ENCODE measurements at places on chromosomes 3 and 15. TPM values are rescaled to one million over a fixed set of nuclear protein-coding genes. Genes with fewer than 3 reads are reported as not detected.

Gene TMEM108
- polyA plus RNA-seq, result 0.27 TPM

Gene ACVR2B
- polyA plus RNA-seq, result 0.62 TPM

Gene RETNLB
- not detected for polyA plus RNA-seq

Gene MAGI1
- polyA plus RNA-seq, result 23.7 TPM

- DNase-seq, result no peak
Observed at GRCh38 chr3:29331456-29332194, 50.8 kb downstream of the RBMS3 start.

- DNase-seq, result peak; percentile 72
Observed at GRCh38 chr15:47991357-47991756, 129.4 kb upstream of the SLC24A5 start.

DNA sequence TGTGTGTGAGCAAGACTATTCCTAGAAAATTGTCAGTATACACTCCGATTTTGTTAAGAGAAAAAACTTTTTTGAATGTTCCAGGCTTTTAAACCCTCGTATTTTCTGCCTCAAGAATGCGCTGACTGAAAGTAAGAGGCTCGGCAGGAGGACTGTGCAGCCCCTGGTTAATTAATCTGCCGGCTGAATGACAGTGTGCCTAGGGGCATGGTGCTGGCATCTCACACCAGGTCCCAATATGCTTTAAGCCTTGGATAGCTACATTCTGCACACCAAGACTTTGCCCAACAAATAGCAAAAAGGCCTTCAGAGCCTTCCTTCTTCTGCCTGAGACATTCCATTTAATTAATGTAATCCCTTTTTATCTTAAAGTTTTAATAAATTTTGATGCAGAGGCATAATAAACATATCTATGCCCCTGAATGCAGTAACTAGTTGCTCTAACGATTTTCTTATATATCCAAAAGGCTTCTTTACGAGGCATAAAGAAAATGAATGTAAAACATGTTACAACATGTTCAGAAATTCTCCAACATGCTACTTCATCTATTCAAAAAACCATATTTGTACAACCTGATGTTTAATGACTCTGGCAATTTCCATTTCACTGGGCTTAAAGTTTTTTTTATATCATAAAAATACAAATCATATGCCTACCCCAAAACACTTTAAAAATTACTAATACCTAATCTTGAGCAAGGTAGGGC, 37.9 kb downstream of the DPH6 start:
- DNase-seq, result no peak

GRCh38 chr3:183764847-183765731, 60.3 kb downstream of the MAP6D1 start:
- DNase-seq, result peak; percentile 95

GRCh38 chr15:76664895-76665294, 240.2 kb downstream of the SCAPER start:
- no peak for DNase-seq

- DNase-seq, result no peak
Observed at GRCh38 chr3:155595371-155595770, 149.5 kb downstream of the PLCH1 start.

- DNase-seq, result no peak
Observed at GRCh38 chr3:174285242-174285864, 573.8 kb upstream of the NAALADL2 start.

DNA sequence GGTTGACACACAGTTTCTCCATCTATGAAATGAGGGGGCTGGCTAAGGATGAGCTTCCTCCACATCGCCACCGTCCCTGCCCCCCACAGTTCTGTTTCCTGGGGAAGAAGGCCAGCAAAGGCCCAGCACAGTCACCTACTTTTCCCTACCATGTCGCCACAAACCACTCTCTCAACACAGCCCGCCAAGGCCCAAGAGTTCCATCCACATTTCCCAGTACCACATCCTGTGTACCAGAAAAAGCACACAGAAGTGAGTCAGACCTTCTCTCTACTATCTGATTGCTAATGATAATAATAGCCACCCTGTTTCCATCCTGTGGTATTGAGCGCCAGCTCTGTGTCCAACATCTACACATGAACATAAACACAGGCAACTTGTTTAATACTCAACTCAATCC, 30.3 kb upstream of the C15orf39 start:
- peak; percentile 91 for DNase-seq

DNA sequence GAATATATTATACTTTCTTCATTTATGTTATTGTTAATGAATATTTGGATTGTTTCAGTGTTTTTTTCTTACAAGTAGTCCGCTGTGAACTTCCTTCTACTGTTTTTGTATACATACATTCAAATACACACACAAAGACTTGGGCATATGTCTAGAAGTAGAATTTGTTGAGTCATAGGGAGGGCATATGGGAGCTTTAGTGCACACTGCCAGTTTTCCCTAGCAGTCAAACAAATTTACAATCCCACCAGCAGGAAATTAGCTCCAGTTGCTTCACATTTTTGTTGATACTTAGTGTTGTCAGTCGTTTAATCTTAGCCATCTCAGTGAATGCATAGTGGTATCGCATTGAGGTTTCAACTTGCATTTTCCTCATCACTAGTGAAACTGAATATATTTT, 492.3 kb downstream of the DIPK2A start:
- no peak for DNase-seq

DNA sequence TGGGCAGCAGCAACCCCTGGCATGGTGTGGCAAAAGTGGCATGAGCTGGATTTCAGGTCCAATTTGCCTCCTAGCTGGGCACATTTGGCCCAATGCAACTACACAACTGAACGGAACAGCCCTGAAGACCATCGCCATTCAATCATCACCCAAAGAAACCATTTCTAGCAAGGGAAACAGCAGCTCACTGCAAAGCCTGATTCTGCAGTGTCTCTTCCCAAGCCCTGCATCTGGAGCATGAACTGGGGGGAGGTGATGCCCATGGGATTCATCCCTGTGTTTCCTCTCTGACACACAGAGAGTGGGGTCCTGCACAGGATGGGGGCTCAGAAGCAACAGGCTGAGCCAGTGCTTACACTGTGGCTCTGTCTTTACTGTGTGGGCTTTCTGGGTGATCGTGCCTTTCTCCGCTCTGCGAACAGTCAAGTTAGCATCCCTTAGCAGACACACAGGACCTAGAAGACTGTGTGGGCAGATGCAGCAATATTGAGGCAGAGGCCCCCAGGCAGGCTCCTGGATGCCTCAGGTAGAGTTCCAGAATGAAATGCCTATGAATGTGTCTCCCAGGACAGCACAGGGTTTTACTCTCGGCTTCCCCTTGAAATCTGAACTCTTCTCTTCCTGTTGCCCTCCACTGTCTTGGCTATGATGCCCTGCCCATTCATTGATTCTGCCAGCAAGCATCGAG, 91.1 kb upstream of the ALDH1A3 start:
- no peak for DNase-seq

DNA sequence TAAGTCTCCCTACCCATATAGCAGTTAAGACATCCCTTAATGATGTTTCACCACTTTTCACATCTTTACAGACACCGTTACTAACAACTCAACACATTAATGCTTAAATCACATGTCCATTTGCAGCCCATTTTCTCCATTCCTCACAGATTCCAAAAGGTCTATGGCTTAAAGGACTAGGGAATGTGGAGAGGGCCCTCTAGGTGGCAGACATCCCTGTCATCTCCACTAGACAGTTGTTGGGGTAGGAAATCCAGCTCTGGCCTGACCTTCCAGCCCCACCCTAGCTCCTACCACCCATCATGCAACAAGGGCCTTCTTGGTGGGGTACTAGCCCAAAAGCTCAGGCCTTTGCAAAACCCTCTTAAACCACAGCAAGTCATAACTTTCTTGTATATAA, 25.2 kb downstream of the CPEB1 start:
- DNase-seq, result no peak

- peak; percentile 29 for DNase-seq
Observed at GRCh38 chr3:58101499-58102389, 93.5 kb downstream of the FLNB start.

DNA sequence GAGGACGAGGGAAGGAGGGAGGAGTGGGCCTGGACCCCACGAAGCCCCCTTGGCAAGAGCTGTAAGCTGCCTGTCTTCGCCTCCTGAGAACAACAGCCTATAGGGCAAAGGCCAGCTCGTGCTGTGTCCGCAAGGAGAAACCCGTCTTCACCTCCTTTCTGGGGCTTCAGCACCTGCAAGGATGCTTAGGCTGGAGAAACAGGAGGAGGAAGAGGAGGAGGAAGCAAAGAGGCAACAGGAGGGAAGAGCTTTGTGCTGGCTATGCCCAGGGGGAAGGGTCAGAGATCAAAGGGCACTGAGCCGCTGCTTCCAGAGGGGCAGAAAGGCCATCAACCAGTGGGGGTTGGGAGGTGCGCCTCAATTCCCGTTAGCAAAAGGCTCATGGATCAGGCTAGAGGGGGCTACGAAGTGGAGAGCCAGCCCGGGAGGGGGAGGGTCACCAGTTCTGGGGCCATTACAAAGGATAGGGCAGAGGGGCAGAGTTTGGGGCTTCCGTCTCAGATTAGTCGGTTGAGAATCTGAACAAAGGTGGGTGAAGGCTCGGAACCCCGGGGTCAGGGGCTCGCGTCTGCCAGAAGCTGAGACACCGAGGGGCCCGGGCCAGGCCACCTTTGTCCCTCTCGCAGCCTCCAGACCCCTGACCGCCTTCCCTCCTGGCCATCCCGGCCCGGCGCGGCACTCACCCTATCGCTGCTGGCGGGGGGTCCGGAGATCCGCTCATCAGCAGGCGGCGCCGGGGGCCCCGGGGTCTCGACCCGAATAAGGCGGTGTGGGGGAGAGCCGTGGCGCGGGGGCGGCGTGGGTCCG, 792 bp downstream of the SHF start:
- DNase-seq, result no peak

- DNase-seq, result no peak
Observed at GRCh38 chr15:22806664-22807063, 20.2 kb downstream of the NIPA1 start.

All from fibroblast of lung (primary cell).